ENCODE measurements at places on chromosomes 16 and 17. TPM values are rescaled to one million over a fixed set of nuclear protein-coding genes. Genes with fewer than 3 reads are reported as not detected.

The FBXW10 gene
- total RNA-seq, result not detected

DNA sequence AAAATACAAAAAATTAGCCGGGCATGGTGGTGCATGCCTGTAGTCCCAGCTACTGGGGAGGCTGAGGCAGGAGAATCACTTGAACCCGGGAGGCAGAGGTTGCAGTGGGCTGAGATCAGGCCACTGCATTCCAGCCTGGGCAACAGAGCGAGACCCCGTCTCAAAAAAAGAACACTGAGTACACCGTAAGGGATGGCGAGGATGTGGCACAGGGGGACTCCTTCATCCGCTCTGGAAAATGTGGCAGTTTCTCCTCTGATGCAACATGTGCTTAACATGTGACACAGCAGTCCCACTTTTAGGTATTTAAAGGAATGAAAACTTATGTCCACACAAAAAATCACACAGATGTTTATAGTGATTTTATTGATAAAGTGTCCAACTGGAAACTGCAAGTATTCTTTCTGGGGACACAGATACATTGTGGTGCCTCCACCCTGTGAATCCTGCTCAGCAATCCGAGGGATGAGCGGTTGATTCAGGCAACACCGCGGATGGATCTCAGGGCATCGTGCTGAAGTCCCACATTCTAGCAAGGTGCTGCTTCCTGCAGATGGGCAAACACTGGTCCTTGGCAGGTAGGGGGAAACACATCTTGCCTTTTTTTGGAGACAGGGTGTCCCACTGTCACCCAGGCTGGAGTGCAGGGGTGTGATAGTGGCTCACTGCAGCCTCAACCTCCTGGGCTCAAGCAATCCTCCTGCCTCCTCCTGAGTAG, 3.5 kb upstream of the C16orf95 start:
- DNase-seq, result no peak
- H3K4me3 ChIP-seq, result no peak overlapping the region
- H3K4me1 ChIP-seq, result peaks cover 13% of the 10 kb centered on the region
- peaks cover 15% of the 10 kb centered on the region for H3K36me3 ChIP-seq

- H3K27me3 ChIP-seq, result peaks cover 18% of the 10 kb centered on the region
- H3K27ac ChIP-seq, result no peak overlapping the region
- H3K4me1 ChIP-seq, result peaks cover 35% of the 10 kb centered on the region
- no peaks in the 10 kb centered on the region for H3K36me3 ChIP-seq
- no peak overlapping the region for H3K4me3 ChIP-seq
- no peak for DNase-seq
Measured at GRCh38 chr16:85872734-85873133, 26.2 kb upstream of the IRF8 start.

- H3K4me3 ChIP-seq, result no peak overlapping the region
- H3K4me1 ChIP-seq, result peaks cover 31% of the 10 kb centered on the region
- H3K36me3 ChIP-seq, result no peaks in the 10 kb centered on the region
- H3K27me3 ChIP-seq, result no peaks in the 10 kb centered on the region
- no peak for DNase-seq
Measured at GRCh38 chr16:3089717-3090592, 9.1 kb downstream of the ZSCAN10 start.

DNA sequence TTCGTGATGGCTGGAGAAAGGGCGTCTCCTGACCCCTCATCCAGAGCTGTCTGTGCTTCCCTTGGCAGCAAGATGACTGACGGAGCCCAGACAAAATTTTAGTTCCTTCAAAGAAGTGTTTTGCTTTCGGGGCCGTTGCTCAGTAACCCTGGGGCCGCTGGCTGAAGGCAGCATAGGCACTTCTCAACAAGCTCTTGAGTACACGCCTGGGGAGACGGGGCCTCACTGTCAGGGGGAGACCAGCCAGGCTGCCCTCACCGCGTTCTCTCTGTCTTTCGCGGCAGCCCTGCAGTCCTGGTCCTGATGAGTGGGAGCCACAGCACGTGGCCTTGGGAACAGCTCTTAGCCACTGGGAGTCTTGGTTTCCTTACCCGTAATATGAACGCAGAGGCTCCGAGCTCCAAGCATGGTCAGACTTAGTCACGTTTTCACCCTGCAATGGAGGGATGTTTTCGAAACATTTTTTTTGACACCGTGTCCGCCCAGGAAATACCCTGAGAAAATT, 86.0 kb downstream of the IRF8 start:
- no peak for DNase-seq
- no peak overlapping the region for H3K4me3 ChIP-seq
- peak overlapping the region; percentile 63 for H3K27ac ChIP-seq

- no peaks in the 10 kb centered on the region for H3K27me3 ChIP-seq
- no peak overlapping the region for H3K27ac ChIP-seq
- no peak for DNase-seq
- no peaks in the 10 kb centered on the region for H3K4me1 ChIP-seq
- H3K4me3 ChIP-seq, result no peak overlapping the region
Measured at GRCh38 chr17:63325808-63326207, 120.3 kb downstream of the CYB561 start.

- no peaks in the 10 kb centered on the region for H3K36me3 ChIP-seq
- no peak for DNase-seq
- H3K27ac ChIP-seq, result no peak overlapping the region
- no peak overlapping the region for H3K4me3 ChIP-seq
Measured at GRCh38 chr17:206941-207560, 25.6 kb upstream of the DOC2B start.

DNA sequence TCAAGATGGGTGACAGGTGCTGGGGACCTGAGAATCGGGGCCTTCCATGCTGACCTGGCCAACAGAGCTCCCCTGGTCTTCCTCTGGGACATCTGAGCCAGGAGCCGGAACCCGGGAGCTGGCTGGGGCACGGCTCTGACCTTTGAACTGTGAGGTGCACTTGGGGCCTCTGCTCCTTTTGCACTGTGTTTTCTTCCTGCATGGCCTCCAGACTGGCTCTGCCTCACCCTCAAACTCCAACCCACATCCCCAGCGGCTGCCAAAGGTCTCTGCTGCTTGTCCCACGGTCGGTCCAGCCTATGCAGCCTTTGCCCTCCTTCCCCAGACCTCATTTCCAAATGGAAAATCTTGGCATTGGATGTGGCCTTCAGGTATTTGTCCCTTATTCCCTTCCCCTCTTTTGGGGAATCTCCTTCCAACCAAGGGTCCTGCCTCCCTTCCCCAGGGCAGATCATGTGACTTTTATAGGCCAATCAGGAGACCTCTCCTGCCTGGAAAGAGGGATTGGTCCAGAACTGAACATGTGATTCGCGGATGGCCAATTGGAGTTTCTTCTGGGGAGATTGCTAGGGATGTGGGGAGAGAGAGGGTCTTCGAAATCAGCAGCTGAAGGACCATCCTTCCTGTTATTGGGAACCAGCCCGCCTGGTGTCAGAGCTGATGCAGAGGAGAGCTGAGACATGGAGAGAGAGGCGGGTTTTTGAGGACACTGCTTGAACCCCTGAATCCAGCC, 117.9 kb downstream of the CYLD start:
- H3K4me3 ChIP-seq, result no peak overlapping the region
- H3K36me3 ChIP-seq, result no peaks in the 10 kb centered on the region
- no peak for DNase-seq
- H3K4me1 ChIP-seq, result no peaks in the 10 kb centered on the region
- H3K27ac ChIP-seq, result no peak overlapping the region
- peaks cover 5% of the 10 kb centered on the region for H3K27me3 ChIP-seq

DNA sequence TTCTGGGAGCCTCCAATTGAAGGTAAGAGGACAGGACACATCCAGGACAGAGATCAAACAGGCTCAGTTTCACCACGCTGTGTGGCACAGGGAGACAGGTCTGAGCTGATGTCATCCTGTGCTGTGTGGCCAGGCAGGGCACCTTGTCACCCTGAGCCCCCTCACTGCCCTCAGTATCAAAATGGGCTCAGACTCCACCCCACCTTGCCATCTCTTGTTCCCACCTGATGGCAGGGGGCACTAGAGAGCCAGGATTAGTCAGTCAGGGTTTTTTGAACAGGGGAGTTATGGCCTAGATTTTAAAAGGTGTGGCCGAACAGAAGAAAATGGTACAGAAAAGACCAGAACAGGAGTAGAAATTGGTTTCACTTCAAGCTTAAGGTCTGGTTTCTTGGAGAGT, 2.6 kb downstream of the KAT2A start:
- DNase-seq, result peak; percentile 80
- H3K4me1 ChIP-seq, result peaks cover 30% of the 10 kb centered on the region
- no peak overlapping the region for H3K27ac ChIP-seq
- H3K36me3 ChIP-seq, result peaks cover 43% of the 10 kb centered on the region
- H3K4me3 ChIP-seq, result no peak overlapping the region

- H3K4me3 ChIP-seq, result no peak overlapping the region
- H3K4me1 ChIP-seq, result no peaks in the 10 kb centered on the region
- no peaks in the 10 kb centered on the region for H3K27me3 ChIP-seq
- no peak for DNase-seq
- H3K27ac ChIP-seq, result no peak overlapping the region
- H3K36me3 ChIP-seq, result no peaks in the 10 kb centered on the region
Measured at GRCh38 chr16:81136390-81137335, 40.5 kb upstream of the GCSH start.

- no peak overlapping the region for H3K27ac ChIP-seq
- H3K4me3 ChIP-seq, result no peak overlapping the region
- H3K27me3 ChIP-seq, result peaks cover under 1% of the 10 kb centered on the region
- DNase-seq, result no peak
Measured at GRCh38 chr16:48136547-48137360, 19.0 kb downstream of the ABCC12 start.
